Smooth muscle cell of trachea (primary cell): ENCODE measurements at places on chromosomes 12 and 14. TPM values are rescaled to one million over a fixed set of nuclear protein-coding genes. Genes with fewer than 3 reads are reported as not detected.

Gene FITM1
- 0.33 and 0.44 TPM in 2 replicates for total RNA-seq

Gene VRTN
- not detected in 2 replicates for total RNA-seq

Gene FOXG1
- total RNA-seq: 0.44 and 0.83 TPM in 2 replicates

Gene TUBA1C
- total RNA-seq: 476 and 565 TPM in 2 replicates

Gene RFX4
- not detected in 2 replicates for total RNA-seq

Gene IRF2BPL
- total RNA-seq: 32.3 and 74.8 TPM in 2 replicates

Gene IL23A
- 0.50 and 0.58 TPM in 2 replicates for total RNA-seq
